ENCODE measurements at places on chromosomes 16 and 17.

DNA sequence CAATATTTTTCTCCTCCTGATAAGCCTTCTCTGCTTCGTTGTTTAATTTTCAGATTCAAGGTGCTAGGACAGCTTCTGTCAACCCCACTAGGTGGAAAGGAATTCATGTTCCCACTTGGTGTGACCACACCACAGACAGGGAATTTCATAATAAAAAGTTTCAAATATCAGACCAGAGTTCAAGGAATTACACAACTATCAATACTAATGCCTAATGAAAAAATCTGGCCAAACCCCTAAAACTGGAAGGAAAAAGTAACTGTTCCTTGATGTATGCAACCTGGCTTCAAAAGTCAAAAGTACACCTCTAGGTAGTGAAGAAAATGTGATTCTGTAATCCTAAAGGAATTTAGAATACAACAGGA lies 87.8 kb upstream of the CORO6 start:
- no peak for DNase-seq

- no peak for DNase-seq
These were observed 6.8 kb downstream of the CNP start for GRCh38 chr17:41973408-41973811.

DNA sequence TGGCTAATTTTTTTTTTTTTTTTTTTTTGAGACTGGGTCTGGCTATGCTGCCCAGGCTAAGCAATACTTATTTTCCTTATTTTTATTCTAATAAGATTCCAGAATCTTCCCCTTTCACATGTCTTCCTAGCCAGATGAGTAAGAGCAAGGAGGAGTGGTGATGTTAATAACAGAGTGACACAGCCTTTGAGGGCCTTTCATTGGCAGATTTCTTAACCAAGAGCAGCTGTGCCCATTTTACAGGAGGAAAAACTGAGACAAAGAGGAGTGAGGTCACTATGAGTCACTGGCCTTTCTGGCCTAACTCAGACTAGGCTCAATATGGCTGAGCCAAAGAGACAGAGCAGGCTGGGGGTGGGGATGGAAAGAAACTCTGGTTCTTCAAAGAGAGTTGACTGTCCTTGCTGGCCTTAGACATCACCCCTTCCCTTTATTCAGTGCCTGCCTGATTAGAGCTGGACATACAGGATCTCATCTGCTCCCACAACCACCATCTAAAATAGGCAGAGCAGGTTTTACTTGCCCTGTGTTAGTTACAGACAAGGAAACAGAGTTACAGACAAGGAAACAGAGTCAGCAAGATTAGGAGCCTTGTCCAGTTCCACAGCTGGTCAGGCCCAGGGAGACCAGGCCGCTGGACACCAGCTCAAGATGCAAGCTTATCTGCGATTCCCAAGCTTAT lies 50.0 kb upstream of the TOB1 start:
- peak; percentile 64 for DNase-seq

- DNase-seq: no peak
These were observed 52.6 kb upstream of the CDH8 start for GRCh38 chr16:62088731-62089410.

- no peak for DNase-seq
These were observed at the start of gene OR1G1 for GRCh38 chr17:3127451-3127850. Gene OR1G1, minus strand, starts transcription at chr17:3127551. Its CDS starts 0 bp downstream, at chr17:3127551.

DNA sequence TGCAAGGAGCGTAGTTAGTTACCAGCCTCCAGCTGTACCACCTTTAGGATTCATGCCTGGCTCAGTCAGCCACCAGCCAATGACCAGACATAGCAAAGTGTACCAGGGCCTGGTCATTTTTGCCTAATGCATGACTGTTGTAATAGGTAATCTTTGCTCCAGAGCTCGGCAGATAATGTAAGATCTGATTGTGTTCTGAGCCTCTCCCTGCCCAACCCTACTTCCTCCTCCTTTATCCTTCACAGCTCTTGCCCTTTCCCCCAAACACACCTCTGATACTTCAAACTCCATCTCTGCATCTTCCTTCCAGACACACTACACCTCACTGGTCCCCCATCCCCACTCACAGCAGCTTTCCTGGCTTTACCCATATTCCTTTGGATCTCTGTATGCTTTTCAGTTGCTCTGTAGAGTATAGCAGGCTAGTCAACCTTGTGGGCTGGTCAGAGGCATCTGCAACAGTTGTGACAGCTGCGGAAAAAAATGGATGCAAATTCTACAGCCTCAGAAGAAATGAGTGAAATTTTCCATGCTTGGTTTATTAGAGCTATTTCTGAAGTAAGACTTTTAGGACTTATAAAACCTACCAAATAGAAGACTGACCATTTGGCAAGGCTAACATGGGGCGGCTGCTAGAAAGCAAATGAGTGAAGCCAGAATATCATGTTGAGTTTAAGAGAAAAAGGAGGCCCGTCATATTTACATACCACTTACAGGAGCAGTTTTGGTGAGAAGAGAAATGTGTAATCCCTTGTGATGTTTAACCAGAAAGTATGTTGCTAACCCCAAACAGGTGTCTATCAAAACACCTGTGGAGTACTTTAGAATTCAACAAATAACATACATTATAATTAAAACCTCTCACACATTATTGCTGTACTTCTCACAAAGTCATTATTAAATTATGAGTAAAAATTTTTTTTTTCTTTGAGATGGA lies 19.9 kb upstream of the C16orf87 start:
- no peak for DNase-seq

DNA sequence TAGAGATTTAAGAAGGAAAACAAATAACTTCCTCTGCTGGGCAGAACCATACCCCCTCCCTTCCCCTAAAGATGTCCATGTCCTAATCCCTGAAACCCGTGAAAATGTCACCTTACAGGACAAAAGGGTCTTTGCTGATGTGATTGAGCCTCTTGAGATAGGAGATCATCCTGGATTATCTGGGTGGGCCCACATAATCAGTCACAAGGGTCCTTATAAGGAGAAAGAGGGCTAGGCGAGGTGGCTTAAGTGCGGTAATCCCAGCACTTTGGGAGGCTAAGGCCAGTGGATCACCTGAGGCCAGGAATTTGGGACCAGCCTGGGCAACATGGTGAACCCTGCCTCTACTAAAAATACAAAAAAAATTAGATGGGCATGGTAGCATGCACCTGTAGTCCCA lies 12.0 kb upstream of the SLC39A11 start:
- no peak for DNase-seq

DNA sequence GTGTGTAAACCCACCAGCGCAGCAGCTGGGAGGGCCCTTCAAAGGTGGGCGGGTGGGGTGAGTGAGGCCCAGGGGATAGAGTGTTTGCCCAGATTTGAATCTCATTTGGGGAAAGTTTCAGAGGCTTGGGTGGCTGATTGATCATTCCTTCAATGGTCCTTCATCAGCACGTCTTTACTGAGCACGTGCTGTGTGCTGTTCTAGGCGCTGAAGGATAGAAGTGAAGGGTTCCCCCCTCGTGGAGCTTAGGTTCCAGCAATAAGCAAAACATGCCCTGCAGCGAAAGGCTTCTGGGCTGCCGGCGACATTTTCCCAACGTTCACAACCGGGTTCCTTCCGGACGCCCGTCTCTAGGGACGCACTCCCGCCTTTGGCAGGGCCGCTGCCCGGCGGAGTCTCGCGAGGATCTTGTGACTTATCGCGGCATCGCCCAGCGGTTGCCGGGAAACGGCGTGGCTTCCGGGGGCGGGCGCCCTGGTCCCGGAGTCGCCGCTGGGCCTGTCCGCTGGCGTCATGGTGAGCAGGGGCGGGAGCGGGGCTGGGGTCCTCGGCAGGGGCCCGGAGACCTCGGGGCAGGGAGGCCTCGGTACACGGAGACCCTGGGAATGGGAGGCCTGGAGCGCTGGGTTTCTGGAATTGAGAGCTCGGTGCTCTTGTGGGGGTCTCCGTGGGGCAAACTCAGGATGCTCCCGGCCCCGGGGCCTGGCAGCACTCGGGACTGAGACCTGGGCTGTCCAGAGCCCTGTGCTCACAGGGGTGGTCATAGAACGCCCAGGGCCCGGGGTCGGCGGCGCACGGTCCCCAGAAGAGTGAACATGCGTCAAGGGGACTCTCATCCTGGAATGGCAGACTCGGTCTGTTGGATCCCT lies 3.2 kb upstream of the DBNDD1 start:
- peak; percentile 82 for DNase-seq

Data from CD4-positive, alpha-beta T cell treated with Interleukin-2 at 100 ng/mL for 4 hours (primary cell).